ENCODE measurements at places on chromosomes 3 and 15.

DNA sequence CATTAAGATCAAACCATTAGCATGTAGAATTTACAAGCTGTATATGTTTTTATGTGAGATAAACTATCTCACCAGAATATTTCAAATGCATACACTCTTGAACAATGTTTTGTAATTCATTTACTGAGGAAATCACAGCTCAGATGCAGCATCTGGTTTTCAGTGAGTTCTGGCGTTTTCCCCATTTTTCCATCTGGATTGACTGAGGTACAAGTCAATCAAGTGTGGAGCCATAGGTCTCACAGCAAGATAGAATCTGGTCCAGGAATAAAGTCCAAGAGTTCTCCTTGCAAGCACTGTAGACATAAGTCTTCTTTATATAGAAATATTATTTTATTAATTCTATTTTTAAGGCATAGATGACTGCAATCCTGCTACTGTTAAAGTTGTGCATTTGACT is 219.3 kb downstream of the ZBBX start:
- no peak for DNase-seq

DNA sequence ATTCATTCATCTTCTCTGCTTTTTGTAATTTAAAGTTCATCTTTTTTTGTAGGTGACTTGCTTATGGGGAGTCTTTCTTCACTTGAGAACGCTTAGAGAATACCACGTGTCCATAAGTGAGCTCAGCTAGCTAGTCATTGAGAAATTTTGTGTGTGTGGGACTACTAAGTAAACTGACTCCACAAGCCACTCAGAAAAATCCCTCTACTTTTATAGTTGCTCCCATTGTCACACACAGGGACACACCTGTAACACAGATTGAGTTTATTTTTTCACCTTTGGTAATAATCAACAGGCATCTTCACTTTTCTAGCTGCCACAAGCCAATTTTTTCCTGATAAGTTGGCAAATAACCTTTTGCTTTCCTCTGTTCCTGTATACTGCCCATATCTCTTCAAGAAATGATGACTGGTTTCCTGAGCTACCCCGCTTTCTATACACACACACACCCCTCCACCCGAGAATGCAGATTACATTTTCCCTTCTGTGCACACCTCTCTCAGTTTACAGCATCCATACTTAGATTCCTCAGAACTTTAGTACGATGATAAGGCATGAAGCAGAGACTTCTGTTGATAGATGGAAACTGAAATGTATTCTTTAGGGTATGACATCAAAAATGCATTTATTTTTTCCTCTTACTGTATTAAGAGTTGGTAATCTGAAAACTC is 4.6 kb downstream of the TSC22D2 start:
- no peak for DNase-seq

GRCh38 chr15:68618394-68618793 is 39.6 kb downstream of the CORO2B start:
- no peak for DNase-seq

- no peak for DNase-seq
Observed at GRCh38 chr15:40831861-40832260, 3.4 kb upstream of the PPP1R14D start.

GRCh38 chr15:53246404-53246803 is 456.3 kb upstream of the ONECUT1 start:
- no peak for DNase-seq

DNA sequence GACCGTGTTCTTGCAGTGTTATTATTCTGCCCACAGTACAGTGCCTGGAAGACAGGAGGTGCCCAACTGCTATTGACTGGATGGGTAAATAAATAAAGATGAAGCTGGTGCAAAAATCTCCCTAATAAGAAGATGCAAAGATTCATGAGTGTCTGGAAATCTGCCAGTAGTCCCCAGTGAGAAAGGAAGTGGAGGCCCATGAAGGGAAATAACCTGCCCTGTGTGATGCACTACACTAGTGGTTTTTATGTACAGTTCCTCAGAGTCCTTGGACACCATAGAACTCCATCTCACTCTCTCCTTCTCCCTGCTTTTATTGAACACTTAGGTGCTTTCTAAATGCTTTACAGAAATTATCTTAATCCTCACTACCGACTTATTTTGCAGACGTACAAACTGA is 8.3 kb upstream of the SUCLG2 start:
- no peak for DNase-seq

GRCh38 chr3:152615681-152616080 is 219.2 kb upstream of the P2RY1 start:
- DNase-seq, result no peak

DNA sequence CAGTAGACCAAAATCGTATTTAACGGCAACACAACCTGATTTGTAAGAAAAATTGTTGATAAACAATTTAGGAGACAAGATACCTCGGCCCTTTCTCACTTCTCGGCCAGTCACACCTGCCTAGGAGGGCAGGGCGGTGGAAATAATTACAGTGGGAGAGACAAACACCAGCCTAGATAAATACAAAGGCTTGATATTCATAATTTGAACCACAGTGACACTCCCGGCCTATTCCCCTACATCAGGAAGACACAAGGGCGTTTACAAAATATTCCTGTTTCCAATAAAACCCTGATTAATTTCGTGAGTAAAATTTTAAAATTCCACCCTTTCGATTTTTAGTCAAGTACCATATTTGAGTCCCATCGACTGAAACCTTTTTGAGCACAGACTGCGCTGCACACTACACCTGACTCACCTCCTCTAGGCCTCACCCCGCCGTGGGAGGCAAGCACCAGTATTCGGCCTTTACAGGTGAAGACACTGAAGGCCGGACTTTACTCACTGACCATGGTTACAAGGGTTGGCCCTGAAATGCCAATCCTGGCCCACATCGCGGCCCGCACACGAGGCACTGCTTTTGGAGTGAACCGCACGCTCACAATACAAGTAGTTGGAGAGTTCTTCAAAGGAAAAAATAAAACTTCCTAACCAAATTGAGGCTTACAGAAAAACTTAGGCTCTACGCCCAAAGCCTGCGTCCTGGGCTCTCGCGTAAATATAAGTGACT is 794 bp downstream of the ARPP19 start:
- peak; percentile 8 for DNase-seq

GRCh38 chr3:157063926-157064325 is 96.0 kb downstream of the CCNL1 start:
- no peak for DNase-seq

- DNase-seq, result no peak
Observed at GRCh38 chr3:138092023-138092422, 23.4 kb downstream of the DZIP1L start.

DNA sequence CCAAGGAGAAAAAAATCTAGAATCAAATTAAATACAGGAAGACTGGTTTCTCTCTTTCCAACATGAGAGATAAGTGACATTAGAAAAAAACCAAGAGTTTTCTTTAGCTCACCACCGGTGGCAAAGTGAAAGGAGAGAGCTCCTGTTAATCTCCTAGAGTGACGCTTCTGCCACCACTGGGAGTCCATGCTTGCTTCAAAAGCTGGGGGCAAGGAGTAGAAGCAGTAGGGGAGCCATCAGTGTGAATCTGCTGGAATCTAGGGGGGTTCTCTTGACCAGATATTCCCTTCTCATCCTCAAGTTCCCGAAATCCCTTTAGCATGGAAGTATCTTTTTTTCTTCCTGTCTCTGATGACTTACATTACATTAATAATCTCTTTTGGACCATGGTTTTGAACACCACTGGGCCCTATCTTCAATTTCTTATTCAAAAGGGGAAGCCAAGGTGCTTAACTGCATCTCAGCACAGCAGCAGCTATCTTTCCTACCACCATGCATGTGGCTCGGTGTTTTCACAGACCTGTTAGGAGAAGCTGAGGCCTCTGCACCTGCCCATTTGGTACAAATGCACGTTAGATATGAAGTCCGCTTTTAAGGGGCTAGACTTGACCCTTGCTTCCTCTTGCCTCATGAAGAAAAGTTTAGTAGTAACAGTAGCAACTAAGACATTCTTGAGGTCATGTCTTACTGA is 6.6 kb upstream of the ICE2 start:
- DNase-seq, result no peak

- no peak for DNase-seq
Observed at GRCh38 chr3:151916781-151917180, 43.3 kb downstream of the SUCNR1 start.

- no peak for DNase-seq
Observed at GRCh38 chr3:15519096-15519495, 2.4 kb downstream of the COLQ start.

DNA sequence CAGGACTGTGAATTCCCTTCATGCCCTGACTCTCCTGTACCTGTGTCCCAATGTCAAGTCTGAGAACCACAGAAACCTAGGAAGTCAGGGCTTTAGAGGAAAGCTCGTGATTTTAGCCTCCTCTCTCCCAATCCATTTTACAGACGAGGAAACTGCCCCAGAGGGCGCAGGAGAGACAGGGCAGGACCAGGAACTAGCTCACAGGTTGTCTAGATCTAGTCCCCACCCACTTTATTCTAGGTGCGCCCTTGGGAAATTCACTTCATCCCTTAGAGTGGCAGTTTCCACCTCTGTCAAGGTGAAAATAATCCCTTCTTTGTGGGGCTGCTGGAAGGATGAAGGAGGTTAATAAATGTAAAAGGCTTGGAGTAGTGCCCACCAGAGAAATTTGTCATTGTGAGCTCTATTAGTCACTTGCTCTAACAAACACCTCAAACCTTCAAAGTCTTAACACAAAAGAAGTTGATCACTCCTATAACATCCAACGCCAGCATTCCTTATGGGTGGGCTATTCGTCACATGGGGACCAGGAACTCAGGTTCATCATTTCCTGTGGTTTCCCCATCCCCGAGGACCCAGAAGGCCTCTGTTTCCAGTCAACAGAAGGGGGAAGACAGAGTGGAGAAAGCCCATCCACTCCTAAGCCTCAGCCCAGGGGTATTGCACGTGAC is 282.3 kb downstream of the XXYLT1 start:
- DNase-seq, result no peak

- no peak for DNase-seq
Observed at GRCh38 chr3:187900993-187901755, 155.9 kb upstream of the BCL6 start.

GRCh38 chr3:79467721-79468120 is 300.1 kb downstream of the ROBO1 start:
- no peak for DNase-seq

GRCh38 chr3:186594591-186595113 is 18.2 kb upstream of the AHSG start:
- DNase-seq, result no peak

DNA sequence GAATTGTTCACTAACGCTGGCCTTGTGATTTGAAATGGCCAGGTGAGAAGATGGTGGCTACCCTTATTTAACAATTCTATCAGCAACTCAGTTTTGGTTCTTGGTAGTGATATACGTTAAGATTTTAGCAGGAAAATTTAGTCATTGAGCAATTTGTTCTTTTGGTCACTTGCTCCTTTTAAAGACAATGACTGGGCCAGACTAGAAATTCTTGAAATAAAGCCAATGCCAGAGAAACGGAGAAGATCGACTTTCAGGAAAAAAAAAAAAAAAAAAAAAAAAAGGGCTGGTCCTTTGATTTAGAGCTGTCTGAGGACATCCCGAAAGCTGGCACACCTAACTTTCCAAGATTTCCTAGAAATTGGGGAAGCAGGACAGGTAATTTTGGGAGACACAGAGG is 178.5 kb downstream of the FNDC3B start:
- DNase-seq, result no peak

- DNase-seq, result no peak
Observed at GRCh38 chr15:65580287-65580686, 30.6 kb downstream of the INTS14 start.

DNA sequence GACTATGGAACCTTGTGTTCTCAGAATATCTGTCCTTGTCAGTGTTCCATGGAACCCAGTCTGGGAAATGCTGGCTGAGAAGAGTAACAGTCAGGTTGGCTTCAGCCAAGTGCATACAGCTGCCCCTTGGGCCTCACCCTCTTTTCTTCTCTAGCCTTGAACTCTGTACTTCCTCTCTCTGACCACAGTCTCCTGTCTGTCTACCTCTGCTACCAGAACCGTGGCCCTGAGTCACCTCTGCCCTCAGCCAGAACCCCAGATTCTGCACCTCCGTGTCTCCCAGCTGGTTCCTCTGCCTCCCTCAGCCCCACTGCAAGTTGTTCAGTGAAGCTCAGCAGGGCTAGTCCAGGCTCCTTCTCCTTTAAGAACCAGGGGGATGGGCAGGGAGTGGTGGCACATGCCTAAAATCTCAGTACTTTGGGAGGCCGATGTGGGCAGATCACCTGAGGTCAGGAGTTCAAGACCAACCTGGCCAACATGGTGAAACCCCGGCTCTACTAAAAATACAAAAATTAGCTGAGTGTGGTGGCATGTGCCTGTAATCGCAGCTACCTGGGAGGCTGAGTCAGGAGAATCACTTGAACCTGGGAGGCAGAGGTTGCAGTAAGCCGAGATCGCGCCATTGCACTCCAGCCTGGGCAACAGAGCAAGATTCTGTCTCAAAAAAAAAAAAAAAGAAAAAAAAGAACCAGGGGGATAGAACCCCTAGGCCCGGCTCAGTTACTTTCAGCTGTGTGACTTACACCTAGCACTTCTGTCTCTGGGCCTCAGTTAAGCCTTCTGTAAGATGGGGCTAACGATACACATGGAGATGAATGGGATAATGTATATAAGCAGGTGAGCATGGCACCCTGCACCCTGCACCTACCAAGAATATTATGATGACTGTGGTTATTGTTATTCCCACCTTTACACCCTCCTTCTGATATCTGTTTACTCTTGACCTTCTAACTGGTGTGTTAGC is 24.3 kb upstream of the TATDN2 start:
- DNase-seq, result no peak

DNA sequence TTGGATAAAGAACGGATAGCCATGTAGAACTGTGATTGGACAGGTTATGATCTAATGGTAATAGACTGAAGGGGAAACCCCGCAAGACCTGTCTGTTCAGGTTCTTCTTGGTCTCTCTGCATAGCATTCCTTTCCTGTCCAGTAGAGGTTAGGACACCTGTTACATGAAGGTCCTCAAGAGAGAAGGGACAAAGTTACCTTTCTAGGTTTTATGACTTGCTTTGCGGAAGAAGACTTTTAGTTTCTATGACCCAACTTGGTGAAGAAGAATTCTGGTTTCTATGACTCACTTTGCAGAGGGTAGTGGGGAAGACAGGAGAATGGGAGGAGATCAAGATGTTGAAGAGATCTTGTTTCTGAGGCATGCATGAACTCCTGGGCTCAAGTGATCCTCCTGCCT is 97.9 kb upstream of the C3orf80 start:
- DNase-seq, result no peak

DNA sequence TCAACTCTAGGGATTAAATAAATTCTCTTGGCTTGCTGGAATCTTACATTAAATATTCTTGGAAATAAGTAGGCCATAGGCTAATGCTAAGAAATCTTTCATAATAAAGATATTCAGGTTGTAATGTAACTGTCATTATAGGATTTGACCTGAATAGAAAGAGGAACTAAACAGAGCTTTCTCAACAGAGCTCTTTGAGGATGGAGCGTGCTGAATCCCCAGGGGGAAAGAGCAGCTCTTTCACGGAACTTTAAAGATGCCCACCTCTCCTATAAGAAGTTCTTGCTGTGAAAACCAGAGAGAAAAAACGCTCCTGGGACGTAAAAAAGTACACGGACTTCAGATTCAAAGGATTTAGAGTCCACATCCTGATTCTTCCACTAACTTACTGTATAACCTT is 77.9 kb downstream of the NTRK3 start:
- DNase-seq, result no peak
